Renal pelvis (tissue), 12 donors: ENCODE measurements at places on chromosomes 3 and 15. TPM values are rescaled to one million over a fixed set of nuclear protein-coding genes. Genes with fewer than 3 reads are reported as not detected.

ALDH1A2 gene
- polyA plus RNA-seq, result 277 TPM

SOX14 gene
- polyA plus RNA-seq, result not detected

SPSB4 gene
- polyA plus RNA-seq, result 21.0 TPM

IDH2 gene
- polyA plus RNA-seq, result 195 TPM

TGM5 gene
- polyA plus RNA-seq, result not detected

CIDEC gene
- polyA plus RNA-seq, result not detected

DVL3 gene
- polyA plus RNA-seq, result 97.5 TPM

SFMBT1 gene
- 9.9 TPM for polyA plus RNA-seq

CRYGS gene
- 13.0 TPM for polyA plus RNA-seq

LIPH gene
- polyA plus RNA-seq, result 3.6 TPM

MORC1 gene
- 0.45 TPM for polyA plus RNA-seq

AGBL1 gene
- polyA plus RNA-seq, result 0.15 TPM

FEZF2 gene
- polyA plus RNA-seq, result not detected

DNA sequence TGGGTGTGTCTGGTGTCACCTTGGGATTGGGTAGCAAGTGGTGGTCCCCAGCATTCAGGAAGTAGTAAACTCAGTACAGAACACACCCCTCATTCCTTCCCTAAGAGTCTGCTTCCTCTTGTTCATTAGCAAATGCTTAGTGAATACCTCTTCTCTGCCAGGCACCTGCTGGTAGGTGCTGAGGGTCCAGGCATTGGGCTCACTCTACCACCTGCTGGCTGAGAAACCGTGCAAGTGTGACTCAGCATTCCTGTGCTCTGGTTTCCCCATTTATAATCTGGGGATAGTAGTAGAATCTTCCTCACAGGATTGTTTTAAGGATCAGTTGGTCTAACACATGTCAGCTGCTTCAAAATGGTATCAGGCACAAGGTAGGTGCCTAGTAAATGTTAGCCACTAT lies 4.8 kb downstream of the SHF start:
- no peak for DNase-seq

DNA sequence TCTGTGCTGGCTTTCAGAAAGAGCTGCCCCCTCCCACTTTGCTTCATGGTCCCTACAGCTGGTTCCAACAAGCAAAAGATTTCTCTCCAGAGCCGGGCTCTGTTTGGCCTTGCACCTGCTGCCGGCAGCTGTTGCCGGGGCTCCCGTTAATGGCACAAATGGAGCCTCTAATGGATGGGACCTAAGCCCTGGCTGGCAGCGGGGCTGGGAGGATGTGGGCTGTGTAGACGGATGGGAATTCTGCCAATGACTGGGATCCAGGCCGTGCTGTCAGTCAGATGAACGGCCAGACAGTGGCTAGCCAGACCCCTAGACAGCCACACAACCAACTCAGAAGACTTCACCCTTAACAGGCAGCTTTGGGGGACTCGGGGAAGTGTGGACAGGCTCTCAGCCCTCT lies 88.0 kb downstream of the RPLP1 start:
- no peak for DNase-seq

DNA sequence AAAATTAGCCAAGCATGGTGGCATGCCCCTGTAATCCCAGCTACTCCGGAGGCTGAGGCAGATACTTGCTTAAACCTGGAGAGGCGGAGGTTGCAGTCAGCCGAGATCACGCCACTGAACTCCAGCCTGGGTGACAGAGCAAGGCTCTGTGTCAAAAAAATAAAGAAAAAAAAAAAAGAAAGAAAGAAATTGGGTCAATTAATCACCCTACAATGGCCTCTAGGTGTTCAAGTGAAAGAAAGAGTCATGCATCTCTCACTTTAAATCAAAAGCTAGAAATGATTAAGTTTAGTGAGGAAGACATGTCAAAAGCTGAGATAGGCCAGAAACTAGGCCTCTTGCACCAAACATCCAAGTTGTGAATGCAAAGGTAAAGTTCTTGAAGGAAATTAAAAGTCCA lies 44.9 kb upstream of the GSK3B start:
- no peak for DNase-seq

DNA sequence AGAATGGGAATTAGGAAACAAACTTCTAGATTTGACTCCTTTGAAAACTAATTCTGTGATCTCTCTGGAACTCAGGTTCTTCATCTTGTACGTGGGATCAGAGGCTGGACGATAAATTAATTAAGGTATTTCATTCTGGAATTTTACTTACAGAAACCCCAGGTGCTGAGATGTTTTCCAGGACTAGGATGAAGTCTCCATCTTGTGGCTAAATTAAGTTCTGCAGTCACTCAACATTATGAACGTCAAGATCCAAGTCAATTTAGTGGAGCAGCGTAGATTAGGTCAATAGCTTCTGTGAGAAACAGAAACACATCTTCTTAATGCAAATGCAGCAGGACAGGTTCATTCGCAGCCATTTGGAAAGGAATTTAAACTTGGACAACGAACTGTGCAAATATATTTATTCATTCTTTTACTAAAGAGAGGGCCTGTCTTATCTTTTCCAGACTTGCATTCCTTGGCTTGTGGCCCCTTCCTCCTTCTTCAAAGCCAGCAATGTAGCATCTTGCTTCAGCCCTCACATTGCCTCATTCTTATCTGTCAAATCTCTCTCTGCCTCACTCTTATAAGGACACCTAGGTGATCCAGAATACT lies 26.7 kb upstream of the TMC3 start:
- no peak for DNase-seq

- DNase-seq, result no peak
Observed at GRCh38 chr3:71854706-71855105, 69.8 kb upstream of the PROK2 start.

DNA sequence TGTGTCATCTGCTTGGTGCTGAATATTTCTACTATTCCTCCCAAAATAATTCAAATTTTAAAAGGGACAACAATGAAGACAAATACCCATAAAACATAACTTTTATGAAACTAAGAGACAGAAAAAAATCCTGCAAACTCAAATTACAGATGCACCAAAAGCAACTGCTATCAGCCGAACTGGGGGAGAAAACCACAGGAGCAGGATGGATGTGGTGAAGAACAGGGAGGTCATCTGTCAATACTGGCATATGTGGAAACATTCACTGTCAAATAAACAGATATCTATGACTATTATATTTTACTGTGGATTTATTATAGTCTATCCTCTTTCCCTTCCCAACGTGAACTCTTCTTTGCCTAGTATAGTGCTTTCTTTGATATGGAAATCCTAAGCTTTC lies 53.3 kb upstream of the CPOX start:
- no peak for DNase-seq

DNA sequence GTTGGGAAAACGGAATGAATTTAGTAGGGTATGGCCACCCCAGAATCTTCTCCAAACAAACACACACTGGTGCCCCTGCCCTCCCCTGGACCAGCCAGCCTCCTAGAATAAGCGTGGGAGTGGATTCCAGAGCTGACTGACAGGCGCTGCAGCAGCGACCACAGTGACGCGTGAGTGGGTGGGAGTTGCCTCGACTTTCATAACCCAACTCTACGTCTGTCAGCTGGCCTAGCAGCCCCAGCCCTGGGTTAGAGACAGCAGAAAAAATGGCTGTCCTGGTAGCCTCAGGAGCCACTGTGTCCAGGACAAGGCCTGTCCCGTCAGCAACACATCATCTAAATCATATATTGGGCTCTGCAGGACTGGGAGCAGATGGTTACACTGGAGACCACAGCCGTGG lies 10.0 kb downstream of the PLA2G4B start:
- DNase-seq, result no peak

DNA sequence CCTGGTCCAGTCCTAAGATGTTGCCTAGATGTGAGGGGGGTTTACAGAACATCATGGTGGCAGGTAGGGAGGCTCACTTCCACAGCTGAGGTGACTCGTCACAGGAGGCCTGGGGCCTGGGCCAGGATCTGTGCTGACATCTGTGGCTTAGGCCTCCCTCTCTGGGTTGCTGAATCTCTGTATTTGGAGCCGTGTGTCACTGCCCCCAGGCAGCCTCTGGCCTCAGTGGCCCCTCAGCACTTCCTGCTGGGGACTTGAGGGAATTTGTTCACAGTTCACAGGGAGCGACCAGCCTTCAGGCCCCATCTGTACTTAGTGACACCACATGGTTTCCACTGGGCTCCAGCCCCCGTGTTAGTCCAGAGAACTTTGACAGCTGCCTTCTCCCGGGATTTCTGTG lies 41.7 kb upstream of the ADAMTSL3 start:
- DNase-seq, result no peak

DNA sequence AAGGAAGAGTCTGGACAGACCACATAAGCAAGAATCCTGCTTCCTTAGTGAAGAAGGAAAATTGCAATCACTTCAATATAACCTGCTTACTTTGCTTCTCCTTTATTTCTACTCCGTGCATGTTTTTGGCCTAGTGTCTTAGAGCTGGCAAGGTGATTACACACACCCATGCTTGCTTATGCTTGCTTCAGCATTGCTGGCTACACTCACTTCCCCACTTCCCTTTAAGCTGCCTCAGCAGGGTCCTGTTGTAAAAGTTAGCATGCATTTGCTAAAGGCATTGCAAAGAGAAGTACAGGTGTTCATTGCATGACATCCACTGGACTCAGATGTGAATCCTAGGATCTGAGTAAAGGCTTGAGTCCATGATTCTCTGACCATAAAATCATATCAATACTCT lies 47.5 kb upstream of the STT3B start:
- no peak for DNase-seq

- no peak for DNase-seq
Observed at GRCh38 chr3:48426401-48426909, 3.4 kb downstream of the PLXNB1 start.

GRCh38 chr3:60262546-60262945 lies 988.7 kb downstream of the FHIT start:
- DNase-seq, result no peak

- no peak for DNase-seq
Observed at GRCh38 chr15:99606646-99607045, 40.9 kb downstream of the MEF2A start.

- no peak for DNase-seq
Observed at GRCh38 chr15:57129064-57129463, 210.6 kb downstream of the TCF12 start.

GRCh38 chr15:61081027-61081322 lies 148.1 kb downstream of the RORA start:
- DNase-seq, result no peak
